ENCODE measurements at places on chromosomes 6 and 20.

DNA sequence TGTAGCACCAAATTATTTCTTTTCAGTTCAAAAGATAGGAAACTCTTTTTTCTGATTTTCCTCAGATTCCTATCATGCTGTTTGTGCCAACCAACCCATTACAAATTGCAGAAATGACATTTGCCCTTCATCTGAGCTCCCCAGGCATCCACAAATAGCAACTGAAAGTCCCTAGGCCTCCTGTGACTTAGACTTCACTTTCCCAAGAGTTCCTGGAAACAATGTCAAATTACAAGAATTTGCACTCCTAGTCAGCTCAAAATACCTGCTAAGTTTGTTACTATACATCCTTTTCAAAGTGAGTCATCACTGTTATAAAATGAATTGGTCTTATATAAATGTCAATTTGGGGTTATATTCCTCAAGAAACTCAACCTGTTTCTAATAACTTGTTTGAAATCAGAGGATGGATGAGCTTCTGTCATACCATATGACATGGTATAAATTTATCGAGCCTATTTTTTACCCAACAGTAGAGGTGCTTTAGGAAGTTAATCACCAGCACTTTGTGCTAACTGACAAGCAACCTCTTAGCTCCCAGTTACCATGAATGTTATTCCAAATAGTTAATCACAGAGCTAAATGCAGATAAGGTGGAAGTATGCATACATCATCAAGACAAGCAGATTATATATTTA, 256.5 kb downstream of the HACE1 start:
- no peak for DNase-seq

DNA sequence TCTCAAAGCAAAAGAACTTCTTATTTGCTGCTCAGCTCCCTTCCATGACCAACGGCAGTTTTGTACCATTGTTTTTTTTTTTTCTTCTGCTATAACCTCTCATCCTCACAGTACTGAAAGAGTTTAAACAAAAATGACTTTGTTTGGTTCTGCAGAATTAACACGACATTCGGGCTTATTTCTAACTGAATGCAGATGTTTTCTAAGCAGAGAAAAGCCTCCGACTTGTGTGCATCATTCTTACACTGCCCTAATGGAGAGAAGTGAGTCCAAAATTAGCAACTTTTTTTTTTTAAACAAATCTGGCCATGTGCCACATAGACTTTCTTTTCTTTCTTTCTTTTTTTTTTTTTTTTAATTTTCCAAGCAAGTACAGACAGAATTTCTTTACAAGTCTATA, 382.7 kb downstream of the HDGFL1 start:
- no peak for DNase-seq

GRCh38 chr6:159966981-159967380, 1.9 kb upstream of the IGF2R start:
- no peak for DNase-seq

GRCh38 chr6:56730663-56731529, 88.2 kb upstream of the DST start:
- no peak for DNase-seq

DNA sequence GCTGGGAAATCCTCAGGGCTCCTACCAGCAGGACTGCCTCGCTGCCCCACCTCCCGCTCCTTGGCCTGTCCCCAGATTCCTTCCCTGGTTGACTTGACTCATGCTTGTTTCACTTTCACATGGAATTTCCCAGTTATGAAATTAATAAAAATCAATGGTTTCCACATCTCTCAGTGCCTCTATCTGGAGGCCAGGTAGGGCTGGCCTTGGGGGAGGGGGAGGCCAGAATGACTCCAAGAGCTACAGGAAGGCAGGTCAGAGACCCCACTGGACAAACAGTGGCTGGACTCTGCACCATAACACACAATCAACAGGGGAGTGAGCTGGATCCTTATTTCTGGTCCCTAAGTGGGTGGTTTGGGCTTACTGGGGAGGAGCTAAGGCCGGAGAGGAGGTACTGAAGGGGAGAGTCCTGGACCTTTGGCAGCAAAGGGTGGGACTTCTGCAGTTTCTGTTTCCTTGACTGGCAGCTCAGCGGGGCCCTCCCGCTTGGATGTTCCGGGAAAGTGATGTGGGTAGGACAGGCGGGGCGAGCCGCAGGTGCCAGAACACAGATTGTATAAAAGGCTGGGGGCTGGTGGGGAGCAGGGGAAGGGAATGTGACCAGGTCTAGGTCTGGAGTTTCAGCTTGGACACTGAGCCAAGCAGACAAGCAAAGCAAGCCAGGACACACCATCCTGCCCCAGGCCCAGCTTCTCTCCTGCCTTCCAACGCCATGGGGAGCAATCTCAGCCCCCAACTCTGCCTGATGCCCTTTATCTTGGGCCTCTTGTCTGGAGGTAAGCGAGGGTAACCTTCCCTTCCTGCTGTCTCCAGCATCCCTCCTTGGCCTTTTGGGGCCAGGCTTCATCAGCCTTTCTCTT, at the start of gene CFB:
CFB (plus strand) TSS at position 589 of the 863 bp plus-strand sequence; CDS start at position 716, 127 bp downstream.
- DNase-seq, result no peak

DNA sequence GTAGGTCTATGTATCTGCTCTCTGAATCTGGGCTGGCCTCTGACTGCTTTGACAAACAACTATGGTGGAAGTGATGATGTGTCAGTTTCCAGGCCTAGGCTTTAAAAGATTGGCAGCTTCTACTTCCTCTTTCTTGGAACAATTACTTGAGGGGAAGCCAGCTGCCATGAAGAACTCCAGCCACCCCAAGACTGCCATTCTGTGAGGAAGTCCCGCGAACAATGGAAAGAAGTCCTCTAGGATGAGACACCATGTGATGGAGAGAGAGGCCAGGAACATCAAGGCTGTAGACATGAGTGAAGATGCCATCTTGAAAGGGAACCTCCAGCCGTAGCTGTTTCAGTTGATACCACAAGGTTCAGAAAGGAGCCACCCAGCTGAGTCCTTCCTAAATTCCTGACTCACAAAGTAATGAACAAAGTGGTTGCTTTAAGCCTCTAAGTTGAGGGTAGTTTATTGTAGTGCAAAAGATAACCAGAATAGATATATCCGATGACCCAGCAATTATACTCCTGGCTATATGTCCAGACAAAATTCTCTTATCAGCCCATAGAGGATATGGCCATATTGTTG, 15.3 kb upstream of the TCF15 start:
- no peak for DNase-seq

- no peak for DNase-seq
Measured at GRCh38 chr6:54244430-54244829, 63.8 kb upstream of the TINAG start.

GRCh38 chr6:35400111-35400510, 52.0 kb upstream of the FANCE start:
- DNase-seq, result peak; percentile 16

GRCh38 chr6:25173951-25174474, 105.2 kb upstream of the CARMIL1 start:
- DNase-seq, result no peak

DNA sequence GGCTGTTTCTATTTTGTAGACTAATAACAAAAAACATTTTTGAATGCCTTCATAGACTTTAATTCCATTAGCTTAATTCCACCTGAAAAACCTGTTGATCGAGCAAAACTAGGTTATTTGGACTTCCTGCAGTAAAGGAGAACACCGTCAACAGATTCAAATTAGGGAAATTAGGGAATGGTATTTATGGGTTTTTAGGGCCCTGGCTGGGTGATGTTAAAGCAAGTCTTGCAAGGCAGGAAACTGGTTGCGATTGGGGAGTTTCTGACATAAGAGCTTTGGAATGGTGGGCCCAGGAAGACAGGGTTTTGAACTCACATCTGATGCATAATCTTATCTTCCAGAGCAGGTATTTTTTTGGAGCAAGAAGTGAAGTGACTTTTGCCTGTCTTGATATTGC, 40.1 kb upstream of the TFAP2C start:
- DNase-seq, result no peak

DNA sequence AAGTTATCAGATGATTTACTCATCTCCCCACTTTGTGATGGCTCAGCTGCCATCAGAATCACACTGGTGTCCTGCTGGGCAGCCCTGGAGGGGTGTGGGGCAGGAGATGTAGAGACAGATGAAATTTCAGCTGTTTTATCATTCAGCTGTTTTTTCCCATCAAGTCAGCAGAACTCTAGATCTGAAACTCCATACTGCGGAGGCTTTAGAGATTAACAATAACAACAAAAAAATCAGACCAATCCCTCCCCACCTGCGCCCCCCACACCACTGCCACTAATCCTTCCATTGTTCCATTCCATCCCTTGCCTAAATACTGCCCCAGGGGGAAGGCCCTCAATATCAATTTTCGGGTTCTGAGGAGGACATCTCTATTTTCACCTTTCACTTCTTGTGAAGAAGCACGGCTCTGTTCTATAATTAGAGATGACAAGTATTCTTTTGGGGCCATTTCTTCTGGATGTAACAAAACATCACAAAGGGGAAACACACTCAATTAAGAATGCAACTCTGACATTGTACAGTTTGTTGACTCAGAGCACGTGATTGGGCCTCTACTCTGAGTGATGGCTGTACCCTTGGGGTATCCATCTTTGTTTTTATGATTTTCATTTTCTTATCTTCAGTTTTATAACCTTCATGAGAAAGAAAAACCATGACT, 396.3 kb downstream of the ZFAND3 start:
- no peak for DNase-seq

DNA sequence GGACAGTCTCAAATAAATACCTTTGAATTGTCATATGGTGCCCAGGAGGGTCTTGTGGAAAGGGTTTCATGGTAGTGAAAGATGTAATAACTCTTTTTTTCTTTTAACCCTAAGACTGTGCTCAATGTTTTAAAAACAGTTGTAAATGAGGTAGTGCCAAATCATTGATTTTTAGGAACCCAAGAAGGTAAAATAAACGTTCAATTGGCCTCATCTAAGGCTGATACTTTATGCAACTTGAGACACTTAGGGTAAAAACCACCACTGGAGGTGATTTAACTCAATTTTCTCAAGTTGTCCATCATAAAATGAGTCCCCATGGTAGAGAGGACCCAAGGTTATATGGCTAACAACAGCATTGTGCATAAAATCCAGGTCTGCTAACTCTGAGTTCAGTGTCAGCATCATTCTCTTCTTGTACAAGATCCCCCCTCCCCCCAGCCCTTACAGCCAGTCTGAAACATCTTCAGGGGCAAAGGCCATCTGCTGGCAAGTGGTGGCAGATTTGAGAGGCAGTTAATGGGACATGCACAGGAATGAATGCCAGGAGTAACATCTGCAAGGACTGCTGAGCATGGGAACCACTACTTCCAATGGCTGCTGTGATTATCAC, 244.4 kb downstream of the GMPR start:
- DNase-seq, result no peak

DNA sequence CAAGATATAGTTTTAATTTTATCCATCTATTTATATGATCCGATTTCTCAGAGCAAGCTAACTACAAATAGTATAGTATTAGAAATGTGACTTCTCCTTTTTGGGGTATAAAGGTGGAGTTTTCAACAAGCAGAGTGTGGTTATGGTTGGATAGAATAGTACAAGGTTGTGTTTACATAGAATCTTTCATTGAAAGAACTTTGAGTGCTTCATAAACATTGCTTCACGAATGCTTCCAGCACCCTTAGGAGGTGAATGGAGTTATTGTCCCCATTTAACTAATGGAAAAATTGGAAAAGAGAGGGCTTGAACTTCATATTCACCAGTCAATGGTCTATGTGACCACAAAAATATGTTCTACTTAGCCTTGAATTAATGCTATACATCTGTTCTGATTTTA, 134.1 kb upstream of the CITED2 start:
- DNase-seq, result no peak

DNA sequence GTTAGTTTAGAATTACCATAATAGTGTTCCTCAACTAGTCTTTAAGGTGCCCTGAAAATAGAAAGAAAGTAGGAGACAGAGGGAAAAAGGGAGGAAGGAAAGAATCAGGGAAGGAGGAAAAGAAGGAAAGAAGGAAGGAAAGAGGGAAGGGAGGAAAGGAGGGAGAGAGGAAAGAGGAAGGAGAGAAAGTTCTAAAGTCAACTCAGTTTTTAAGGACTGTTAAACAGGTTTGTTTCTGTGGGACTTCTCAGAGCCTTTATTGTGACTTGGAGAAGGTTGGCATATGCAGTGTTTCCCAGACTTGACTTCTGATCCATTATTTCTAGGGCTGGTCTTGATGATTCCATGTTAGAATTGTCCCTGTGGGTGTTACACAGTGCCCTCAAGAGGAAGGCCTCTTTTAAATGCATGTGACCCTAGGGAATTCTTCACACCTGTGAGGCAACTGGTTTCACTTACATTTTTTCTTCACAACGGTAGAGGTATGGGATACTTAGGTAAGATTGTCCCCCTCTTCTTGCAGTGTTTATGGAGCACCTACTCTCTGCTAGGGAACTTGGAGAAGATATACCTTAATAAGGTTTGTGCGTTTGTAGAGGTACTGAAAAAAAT, 132.7 kb upstream of the GMDS start:
- no peak for DNase-seq

DNA sequence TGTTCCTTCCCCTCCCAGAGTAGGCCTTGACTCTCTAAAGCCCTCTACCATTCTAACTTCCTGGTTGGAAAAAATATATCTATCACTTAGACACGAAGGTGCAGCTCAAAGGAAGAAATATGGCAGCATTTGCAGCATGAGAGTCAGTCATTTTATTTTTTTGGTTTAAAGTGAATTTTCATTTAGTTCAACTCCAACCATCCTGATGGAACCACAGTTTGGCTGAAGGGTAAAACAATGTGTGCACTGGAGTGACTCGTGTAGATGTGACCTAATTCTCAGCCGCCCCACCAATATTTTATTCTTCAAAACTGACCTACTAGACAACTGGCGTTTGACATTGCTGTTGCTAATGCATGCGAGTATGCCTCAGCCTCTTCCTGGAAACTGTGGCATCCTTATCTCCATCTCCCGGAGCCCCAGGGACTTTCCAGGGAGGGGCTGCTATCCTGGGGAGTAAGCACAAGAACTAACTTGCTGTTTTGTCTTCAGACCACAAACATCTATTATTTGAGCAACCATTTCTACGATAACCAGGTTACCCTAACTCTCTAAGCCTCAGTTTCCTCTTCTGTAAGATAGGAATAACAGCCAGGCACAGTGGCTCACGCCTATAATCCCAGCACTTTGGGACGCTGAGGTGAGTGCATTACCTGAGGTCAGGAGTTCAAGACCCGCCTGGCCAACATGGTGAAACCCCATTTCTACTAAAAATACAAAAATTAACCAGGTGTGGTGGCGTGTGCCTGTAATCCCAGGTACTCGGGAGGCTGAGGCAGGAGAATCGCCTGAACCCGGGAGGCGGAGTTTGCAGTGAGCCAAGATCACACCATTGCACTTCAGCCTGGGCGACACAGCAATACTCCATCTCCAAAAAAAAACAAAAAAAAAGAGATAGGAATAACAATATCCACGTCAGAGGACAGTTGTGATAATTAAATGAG, 148.7 kb upstream of the JARID2 start:
- DNase-seq, result no peak

- DNase-seq, result no peak
Measured at GRCh38 chr6:142246960-142247359, 54.8 kb upstream of the ADGRG6 start.

DNA sequence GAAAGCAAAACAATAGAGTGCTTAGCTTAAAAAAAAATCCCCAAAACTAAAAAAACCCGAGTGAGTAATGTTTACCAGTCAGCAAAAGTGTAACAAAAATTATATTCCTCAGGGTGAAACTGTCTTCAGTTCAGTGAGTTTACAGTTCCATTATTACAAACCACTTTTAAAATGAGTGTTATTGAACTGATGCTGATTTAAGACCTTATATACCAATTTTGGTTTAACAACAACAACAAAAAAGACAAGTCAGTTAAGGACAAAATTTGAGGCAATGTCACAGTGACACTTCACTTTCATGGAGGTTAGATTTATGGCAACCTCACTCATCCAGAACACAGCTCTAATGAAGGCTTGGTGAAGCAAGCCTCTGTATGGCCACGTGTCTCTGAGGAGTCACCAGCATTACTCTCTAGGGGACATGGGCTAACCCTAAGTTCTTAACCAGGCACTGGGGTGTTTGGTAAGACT, 630.8 kb downstream of the PHF3 start:
- DNase-seq, result no peak
